ENCODE measurements at places on chromosomes 2 and 18.

DNA sequence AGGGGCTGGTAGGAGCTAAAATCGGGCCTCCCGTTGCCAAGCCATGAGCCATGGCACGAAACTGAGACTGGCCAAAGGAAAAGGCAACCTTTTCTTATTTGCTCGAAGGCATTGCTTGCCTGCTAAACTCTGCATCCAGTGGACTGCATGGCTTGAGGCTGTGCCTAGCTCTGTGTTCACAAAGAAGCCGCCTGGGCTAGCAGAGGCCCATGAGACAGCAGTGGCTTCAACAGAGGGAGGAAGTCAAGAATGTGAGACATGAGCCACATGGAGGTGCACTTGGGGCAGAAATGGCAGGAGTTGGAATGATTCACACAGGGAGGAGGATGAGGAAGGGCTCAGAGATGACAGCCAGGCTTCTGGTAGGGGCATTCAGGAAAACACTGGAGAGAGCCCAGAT is 33.5 kb downstream of the TPRKB start:
- DNase-seq: no peak

- DNase-seq: no peak
Measured at GRCh38 chr2:64137567-64137966, 6.7 kb downstream of the PELI1 start.

DNA sequence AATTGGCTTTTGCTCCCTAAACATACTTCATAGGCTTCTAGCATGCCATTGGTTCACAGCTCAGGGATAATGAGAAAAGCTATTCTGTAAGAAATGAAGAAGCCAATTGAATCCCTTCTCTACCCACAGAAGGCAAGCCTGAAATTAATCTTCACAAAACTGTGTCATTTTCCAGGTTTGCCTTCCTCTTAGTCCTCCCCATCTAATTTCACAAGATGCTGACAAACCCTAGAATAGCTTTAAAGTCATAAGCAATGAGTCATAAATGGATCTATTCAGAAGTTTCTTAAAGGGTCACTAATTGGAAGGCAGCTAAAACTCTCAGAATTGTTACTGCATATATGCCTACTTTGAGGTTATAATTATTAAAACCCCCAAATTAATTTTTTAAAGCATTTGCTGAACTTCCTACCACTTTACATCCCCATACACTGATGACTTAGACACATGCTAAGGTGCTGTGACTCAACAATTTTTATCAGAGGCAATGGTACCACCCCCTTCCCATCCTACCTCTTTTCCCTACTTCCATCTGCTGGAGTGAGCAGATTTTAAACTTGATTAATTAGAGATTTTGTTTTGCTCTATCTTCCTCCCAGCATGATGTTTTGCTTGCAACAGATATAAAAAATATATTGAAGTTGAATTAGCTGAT is 51.3 kb upstream of the NABP1 start:
- no peak for DNase-seq

- DNase-seq: no peak
Measured at GRCh38 chr2:21118302-21118920, 5.4 kb upstream of the TDRD15 start.

DNA sequence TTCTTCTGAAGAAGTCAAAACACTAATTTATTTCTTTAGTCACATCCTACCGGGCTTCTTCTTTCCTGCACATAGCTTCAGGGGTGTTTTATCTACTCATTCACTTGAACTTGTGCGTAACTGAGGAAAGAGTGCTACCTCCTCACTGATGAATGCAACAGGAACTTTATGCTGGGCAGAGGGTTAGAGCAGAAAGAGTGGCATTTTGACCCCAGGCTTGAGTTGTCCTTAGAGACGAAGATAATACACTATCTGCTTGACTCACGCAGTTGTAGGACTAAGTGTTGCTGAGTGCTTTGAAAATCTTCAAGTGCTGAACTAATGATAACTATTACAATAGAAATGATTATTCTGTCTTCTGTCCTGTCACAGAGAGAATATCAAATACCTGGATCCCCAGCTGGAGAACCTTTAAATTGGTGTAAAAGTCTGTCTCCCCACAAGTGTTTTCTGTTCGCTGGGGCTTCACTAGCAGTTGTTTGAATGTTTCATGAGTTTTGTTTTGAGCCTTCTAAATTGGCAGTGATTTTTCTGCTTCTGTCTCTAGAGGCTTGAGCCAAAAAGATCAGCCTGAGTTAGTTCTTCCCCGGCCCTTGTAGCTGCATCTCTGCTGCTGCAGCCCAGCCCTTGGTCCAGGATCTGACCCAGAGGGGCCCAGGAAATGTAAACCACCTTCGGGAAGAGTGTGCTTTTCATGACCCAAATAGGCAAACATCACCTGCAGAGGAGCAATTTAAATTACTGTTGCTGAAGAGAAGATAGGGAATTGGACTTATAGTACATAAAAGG is 86.3 kb upstream of the LGALSL start:
- DNase-seq: no peak

DNA sequence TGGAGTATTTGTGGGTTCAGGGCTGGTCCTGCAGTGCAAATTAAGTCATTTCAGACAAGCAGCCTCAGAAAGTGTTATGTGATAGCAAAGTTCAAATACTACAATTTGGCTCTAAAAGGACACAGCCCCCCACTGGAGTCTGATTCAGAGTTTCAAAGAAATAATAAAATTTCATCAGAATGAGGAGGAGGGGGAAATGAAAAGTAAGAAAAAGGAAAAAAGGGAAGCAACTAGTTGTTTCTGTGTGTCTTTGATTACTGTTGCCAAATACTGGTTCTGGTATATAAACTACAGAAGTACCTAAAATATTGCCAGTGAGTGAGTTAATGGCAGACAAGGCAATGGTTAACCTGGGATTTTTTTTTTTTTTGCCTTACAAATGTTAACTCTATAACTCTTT is 773.9 kb downstream of the BCL11A start:
- no peak for DNase-seq

DNA sequence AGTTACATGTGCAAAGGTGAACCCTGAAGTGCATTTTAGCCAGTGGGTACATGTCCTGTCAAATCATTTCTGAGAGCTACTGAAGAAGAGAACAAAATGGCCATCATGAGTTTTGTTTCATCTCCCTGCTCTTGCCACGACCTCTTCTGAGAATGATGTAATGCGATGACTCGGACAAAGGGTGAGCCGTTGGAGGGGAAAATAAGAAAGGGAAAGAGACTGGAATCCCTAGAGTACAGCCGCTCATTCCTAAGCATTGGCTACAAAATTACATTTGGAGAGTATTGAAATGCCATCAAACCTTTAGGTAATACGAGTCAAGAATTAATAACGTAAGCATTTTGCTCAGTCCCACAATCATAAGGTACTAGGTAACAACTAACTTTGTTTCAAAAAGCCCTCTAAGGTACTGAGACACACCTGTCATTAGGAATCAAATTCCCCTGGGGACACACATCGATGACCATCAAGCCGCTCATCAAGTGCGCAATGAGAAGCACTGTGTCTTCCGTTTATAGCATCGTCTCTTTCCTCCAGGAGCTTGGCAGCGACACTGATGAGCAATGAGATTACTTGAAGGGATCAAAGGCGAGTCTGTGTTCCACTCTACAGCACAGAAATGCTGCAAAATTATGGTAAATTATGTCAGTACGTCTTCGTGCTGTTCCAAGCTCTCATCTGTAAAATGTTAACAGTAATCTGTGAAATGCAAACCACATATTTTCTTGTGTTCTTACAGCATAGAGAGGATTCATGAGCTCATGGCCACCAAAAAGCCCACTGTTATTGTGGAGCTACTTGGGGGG is 97.3 kb upstream of the PIEZO2 start:
- no peak for DNase-seq

- DNase-seq: no peak
Measured at GRCh38 chr2:178018141-178018540, 54.4 kb downstream of the PDE11A start.

GRCh38 chr2:9941996-9942390 is 9.5 kb upstream of the GRHL1 start:
- no peak for DNase-seq

DNA sequence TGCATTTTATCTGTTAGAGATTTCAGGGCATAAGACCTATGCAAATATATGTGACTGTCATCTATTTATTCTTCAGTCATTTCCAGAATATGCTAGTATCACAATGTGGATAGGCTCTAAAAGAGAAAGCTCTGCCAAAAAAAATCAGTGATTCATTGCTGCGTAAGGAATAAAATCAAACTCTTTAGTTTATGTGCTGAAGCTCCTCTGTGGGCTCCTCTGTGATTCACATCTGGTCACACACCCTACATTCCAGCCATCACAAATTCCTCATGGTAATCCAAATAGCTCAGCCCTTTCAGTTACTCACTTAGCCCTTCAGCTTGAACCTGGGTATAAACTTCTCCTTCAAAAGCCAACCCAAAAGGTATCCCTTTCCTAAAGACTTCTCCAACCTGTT is 21.4 kb downstream of the DLGAP1 start:
- no peak for DNase-seq

- peak; percentile 64 for DNase-seq
Measured at GRCh38 chr2:197209742-197210408, 100.7 kb downstream of the ANKRD44 start.

DNA sequence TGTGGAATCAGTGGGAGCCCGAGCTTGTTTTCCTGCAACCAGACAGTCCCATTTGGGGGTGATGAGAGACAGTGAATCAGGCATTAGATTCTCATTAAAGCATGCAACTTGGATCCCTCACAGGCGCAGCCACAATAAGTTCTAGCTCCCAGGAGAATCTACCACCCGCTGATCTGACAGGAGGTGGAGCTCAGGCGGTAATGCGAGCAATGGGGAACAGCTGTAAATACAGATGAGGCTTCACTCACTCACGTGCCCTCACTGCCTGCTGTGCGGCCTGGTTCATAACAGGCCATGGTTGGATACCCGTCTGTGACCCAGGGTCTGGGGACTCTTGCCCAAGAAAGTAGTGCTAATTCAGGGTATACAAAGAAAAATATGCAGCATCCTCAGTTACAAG is 144.8 kb upstream of the RGPD4 start:
- no peak for DNase-seq

- no peak for DNase-seq
Measured at GRCh38 chr2:41948397-41948763, 99.4 kb upstream of the PKDCC start.

- peak; percentile 72 for DNase-seq
Measured at GRCh38 chr2:42568401-42569115, at the start of gene MTA3. MTA3 (plus strand) TSS chr2:42568632; CDS start chr2:42568746, 114 bp downstream.

DNA sequence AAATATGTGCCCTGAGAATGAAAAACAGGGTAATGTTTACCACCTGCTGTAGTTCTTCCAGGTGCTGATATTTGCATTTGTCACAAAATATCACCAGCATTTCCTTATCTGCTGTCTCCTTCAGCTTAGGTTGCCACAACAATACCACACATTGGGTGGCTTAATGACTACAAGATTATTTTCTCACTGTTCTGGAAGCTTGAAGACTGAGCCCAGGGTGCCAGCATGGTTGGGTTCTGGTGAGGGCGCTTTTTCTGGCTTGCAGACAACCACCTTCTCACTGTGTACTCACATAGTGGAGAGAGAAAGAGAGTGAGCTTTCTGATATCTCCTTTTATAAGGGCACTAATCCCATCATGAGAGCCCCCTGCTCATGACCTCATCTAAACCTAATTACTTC is 407.5 kb upstream of the RGPD4 start:
- DNase-seq: no peak

GRCh38 chr2:12796657-12797056 is 79.9 kb downstream of the TRIB2 start:
- no peak for DNase-seq

DNA sequence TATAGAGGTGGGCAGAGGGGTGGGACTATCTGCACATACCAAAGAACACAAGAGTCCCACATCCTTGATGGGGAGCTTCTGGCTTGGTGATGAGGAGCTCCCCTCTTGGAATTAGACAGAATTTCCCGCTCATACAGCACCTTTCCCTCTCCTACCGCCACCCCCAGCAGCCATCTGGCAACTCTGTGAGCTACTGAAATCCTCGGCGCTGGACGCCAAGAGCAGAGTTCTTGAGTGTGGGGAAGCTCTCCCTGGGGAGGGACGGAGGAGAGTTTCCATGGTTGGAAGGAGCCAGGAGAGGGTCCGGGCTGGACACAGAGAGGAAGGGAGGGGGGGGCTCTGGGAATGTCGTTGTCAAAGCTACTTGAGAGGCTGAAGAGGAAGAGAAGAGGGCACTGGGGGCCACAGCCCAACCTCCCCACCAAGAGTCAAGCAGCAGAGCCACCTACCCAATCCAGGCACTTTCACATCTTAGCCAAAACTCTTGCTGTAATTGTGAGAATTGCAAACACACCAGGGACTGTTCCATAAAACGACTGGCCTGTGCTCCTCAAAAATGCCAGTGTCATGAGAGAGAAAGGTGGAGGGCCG is 89.4 kb upstream of the MCFD2 start:
- DNase-seq: no peak

DNA sequence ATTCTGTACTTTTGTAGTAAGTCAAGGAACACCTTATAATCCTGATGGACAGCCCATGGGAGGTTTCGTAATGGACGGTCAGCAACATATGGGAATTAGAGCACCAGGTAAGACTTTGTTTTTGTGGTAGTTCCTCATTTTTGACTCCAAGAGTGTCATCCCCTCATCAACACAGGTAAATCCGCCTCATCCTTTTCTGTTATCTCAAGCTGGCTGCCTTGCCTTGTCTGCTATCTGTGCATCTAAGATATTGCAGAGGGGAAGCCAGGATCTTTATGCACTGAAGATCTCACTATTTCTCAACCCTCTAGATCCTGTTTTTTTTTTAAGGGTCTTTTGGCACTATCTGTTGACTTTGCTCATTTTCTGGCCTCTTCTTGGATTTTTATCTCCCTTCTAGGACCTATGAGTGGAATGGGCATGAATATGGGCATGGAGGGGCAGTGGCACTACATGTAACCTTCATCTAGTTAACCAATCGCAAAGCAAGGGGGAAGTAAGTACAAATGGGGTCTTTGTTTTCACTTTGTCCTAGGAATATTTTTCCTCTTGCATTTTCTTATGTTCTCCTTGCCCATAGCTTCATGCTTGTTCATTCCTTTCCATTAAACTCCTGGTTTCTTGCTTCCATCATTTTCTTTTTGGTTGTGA is 133.8 kb downstream of the MEIS1 start:
- DNase-seq: no peak

DNA sequence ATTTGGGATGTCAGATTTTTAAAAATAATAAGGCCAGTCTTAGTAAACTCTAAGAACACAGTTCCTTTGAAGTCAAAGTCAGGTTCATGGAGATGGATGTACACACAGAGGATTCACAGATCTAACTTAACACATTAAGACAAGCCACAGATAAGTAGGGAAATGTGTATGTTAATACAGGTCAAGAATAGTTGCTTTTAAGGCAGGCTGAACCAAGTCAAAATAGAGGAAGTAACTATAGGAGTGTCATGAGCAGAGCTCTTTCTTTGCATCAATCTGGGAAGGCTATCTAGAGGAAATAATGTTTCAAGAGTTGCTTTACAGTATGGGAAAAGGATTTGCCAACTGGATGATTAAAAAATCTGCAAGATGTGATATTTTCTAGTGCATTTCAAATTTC is 128.0 kb upstream of the FBXO11 start:
- DNase-seq: no peak

DNA sequence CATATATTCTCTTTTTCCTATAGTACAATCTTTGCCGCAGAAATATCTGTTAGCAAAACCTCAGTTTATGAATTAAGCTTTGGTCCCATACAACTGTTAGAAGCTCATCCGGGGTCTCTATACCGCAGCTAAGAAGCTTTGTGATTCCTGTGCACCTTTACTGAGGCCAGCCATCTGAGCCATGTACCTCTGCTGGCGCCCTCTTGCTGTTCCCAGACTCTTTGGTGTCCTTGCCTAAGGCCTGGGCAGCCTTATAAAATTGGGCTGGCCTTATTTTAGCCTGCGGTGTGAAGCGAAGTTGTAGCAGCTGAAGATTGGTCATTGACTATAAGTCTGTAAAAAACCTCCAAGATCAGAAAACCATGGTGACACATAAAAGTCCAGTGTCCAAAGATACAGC is 1135.1 kb upstream of the CHAC2 start:
- no peak for DNase-seq

GRCh38 chr2:155320236-155320635 is 621.7 kb downstream of the KCNJ3 start:
- DNase-seq: no peak
